ENCODE measurements at places on chromosomes 6 and 20. TPM values are rescaled to one million over a fixed set of nuclear protein-coding genes. Genes with fewer than 3 reads are reported as not detected.

DNA sequence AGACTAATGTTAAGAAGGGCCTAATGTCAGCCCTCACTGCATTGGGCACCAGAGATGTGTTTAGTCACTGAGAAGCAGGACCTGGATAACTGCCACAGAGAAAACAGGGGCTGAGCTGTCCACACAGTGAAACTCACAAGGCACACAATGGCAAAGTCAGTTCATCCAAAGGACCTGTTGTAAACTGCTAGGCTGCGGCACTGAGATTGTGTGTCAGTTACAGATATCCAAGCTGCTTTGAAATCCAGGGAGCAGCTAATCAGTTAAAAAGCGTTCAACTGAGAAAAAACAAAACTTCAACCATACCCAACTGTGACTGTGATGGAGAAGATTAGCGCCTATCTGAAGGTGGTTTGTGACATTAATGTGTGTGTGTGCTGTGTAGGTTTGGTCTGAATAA, 27.8 kb upstream of the TMEM14A start:
- no peak for DNase-seq

- DNase-seq = peak; percentile 66
These were observed 2.3 kb downstream of the SERPINB1 start for GRCh38 chr6:2839195-2839981.

DNA sequence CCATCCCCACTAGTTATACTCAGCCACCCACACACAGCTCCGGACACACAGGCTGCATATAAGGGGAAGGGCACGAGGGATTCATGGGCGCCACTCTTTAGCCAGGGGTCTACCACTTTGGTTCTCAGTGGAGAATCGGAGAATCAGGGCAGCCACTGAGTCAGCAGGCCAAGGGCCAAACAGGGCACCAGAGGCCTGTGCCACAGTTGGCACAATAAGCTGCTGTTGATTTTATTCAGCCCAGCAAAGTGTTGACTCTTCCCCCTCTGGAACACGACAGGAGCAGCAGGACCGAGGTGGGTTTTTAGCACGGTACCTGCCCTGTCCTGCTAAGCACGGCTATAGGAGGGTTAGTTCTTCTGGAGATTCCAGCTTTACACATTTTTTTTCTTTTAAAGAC, 48.3 kb downstream of the GJA10 start:
- no peak for DNase-seq

DNA sequence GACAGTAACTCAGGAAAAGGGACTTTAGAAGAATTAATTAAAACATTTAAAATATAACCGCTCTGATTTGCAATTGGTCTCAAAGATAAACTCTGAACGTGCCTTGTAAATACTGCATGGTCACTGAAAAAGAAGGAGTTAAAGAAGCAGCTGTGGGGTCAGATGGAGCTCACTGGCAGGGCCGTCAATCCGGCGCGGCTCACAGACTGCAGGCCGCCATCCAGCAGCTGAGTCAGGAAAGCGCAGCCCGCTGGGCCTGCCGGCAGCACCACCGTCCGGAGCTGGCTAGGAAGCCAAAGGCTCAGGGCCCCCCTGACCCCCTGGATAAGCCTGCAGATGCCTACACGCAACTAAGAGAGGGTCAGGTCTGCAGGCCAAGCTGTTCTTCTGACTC, 54.2 kb upstream of the FRMD1 start:
- DNase-seq = peak; percentile 64

GRCh38 chr6:105867821-105868220, 218.3 kb upstream of the PRDM1 start:
- DNase-seq = no peak

DNA sequence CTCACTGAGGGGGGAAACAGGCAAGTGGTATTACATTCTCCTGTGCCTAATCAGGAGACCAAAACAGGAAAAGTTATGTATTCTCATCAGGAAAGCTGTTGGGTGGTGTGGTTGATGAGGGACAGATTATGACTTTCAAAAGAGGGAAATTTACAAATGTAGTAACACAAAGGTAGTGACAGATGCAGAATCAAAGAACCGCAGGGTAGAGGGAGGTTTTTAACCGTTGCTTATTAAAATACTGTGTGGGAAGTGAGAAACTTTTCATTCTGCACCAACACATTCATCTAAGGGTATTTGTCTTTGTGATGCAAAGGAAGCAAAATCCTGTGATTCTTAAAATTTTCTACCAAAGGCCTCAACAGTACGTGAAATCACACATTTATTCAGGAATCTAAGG, 288.2 kb upstream of the MAN1A1 start:
- no peak for DNase-seq

DNA sequence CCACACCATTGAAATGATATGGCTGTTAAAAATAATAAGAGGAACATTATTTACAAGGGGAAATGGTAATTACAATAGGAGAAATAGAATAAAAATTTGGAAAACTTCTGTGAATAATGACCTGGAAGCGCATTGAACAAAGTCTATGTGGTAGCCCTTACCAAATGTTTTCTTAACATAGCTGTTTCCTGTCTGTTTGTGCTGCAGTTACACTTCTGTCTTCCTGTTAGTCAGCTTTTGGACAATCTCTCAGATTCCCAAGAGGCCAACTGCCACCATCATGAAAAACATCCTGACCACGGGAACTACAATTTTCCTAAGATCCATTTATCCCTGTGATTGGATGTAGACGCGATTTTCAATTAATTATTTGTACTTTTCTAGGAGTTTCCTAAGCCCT, 754.4 kb upstream of the MARCKS start:
- peak; percentile 38 for DNase-seq

- peak; percentile 42 for DNase-seq
These were observed 102.5 kb downstream of the NOL4L start for GRCh38 chr20:32482442-32483261.

- DNase-seq = no peak
These were observed 722.6 kb upstream of the NRSN1 start for GRCh38 chr6:23403460-23403859.

- DNase-seq = peak; percentile 13
These were observed 21.7 kb upstream of the SENP6 start for GRCh38 chr6:75579951-75580350.

- DNase-seq = no peak
These were observed 49.5 kb downstream of the ARHGAP40 start for GRCh38 chr20:38651154-38651553.

- peak; percentile 18 for DNase-seq
These were observed at the start of gene MAP7 for GRCh38 chr6:136550330-136551071. MAP7 (minus strand) TSS chr6:136550422; CDS start chr6:136550408, 14 bp downstream.

DNA sequence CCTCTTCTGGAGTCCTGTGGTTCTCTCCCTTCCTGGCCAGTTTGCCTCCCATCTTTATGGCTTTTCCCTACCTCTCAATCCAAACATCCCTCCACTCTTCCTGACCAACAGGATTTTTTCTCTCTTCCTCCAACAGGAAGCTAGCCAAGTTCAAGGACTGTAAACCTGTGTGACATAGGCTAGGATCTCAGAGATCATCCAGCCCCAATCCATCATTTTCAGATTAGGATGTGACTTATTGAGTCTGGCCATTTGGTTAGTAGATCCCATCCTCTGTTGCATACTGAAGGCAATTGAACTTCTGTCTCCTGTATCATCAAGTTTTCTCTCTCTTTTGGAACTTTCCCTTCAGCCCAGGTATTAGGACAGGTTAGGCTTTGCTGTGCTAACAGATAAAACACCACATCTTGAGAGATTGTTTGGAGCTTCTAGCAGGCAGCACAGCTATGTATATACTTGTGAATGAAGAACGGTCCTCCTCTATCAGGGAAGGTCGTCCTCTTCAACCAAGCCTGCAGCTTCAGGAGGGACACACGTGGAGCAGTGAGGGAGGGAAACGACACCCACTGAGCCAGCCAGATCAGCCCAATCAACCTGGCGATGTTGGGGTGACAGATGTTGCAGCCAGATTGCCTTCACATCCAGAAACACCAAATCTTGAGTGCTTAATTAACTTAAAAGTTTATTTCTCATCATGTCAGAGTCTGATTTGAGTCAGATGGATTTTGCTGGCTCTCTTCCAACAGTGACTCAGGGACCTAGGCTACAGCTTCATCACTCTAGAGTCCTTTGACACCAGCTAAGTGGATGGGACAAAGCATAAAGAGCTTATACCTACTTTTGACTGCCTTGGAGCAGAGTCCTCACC, 106.8 kb downstream of the GJA10 start:
- DNase-seq = no peak

- DNase-seq = no peak
These were observed 31.8 kb upstream of the FAM110A start for GRCh38 chr20:801678-802077.

GRCh38 chr20:17314264-17314663, 87.4 kb downstream of the PCSK2 start:
- no peak for DNase-seq

GRCh38 chr6:62980724-62981123, 230.5 kb upstream of the FKBP1C start:
- no peak for DNase-seq

DNA sequence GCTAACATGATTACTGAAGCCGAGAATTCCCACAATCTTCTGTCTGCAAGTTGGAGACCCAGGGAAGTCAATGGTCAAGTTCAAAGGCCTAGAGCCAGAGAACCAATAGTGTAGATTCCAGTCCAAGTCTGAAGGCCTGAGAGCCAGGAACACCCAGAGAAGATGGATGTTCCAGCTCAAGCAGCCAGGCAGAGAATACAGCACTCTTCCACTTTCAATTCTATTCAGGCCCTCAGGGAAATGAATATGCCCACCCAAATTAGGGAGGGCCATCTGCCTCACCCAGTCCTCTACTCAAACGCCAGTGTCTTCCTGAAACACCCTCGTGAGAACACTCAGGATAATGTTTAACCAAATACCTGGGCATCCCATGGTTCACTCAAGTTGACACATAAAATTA, 123.5 kb downstream of the THBS2 start:
- DNase-seq = no peak

GPR63 gene
- 0.32 TPM for total RNA-seq

CST5 gene
- not detected for total RNA-seq

DDX43 gene
- total RNA-seq = 0.86 TPM

ACSS1 gene
- 3.5 TPM for total RNA-seq

TPD52L1 gene
- total RNA-seq = 9.7 TPM

SSTR4 gene
- total RNA-seq = not detected

ID1 gene
- total RNA-seq = 18.0 TPM

HLA-DPA1 gene
- total RNA-seq = 0.97 TPM

CST11 gene
- not detected for total RNA-seq

KHDC1L gene
- 0.43 TPM for total RNA-seq

ENPP5 gene
- 0.43 TPM for total RNA-seq
